ENCODE measurements at places on chromosomes 11 and 22.

GRCh38 chr11:119637481-119637880 is 91.5 kb downstream of the NECTIN1 start:
- no peak for DNase-seq

GRCh38 chr11:133975488-133975849 is 18.7 kb upstream of the IGSF9B start:
- no peak for DNase-seq

GRCh38 chr11:8917157-8917825 is 6.3 kb downstream of the AKIP1 start:
- no peak for DNase-seq

DNA sequence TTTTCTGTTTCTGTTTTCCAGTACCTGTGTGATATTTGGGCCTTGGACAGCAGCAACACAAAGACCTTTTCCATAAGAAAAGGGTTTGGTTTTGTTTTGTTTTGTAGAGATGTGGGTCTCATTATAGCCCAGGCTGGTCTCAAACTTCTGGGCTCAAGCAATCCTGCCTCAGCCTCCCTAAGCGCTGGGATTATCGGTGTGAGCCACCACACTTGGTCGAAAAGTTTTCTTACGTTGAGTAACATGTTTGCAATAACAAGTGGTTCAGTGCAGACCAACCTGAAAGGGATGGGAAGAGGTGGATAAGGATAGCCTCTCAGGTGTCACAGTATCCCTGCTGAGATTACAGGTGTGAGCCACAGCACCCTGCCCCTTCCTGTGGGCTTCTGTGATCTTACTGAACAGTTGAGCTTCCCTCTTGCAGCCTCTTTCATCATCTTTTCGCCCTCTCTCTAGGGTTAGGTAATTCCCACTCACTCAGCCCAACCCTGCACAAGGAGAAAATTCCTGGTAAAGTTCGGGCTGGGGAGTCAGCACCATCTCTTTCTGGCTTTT is 3.5 kb upstream of the MRPL48 start:
- no peak for DNase-seq

DNA sequence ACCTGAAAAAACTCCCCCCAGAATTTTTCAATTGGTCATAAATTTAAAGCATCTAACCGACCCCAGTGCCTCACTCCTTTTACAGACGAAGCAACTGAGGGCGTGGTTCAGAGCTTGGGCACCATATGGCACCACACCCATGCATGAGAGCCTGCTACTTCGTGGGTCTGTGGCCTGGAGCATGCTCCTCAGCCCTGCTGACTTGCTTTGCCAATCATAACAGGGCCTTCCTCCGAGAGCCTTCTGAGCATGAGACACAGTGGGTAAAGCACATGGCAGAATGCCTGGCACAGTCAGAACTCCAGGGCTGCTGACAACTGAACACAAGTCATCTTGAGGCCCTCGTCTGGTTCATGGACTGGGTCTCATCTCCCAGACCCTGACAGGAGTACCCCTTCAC is 33.3 kb downstream of the HIRA start:
- no peak for DNase-seq

- no peak for DNase-seq
Observed at GRCh38 chr11:60947700-60948099, 4.3 kb downstream of the SLC15A3 start.

- no peak for DNase-seq
Observed at GRCh38 chr11:538431-539051, 1.2 kb downstream of the LRRC56 start.

GRCh38 chr22:45775569-45776312 is 104.1 kb downstream of the ATXN10 start:
- no peak for DNase-seq

DNA sequence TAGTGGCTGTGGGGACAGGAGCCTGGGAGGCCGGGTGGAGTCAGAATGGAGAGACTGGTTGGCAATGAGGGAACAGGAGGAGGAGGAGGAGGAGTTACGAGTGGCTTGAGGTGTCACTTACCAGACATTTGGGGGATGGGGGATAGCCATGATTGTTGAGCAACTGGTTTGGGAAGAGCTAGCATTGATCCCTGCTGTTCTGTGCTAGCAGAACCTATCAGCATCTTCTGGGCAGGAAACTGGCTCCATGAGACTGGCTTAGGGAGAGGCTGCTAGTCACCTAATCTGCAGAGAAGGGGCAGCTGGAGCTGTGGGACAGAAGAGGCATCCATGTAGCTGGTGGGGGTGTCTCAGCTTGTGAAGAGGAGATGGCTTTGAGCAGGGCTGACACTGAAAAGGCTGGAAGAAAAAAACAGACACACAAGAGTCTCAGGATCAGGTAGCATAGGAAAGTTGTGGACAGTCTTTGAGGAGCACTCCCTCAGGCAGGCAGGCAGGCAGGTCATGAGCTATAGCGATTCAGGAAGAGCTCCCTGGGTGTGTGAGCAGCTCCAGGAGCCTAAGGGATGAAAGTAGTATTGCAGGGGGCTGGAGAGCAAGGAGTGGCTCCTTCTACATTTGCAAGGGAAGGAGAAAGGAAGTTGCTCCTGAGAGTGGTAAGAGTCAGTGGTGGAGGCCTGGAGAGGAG is 22.3 kb downstream of the PIK3IP1 start:
- DNase-seq = no peak

DNA sequence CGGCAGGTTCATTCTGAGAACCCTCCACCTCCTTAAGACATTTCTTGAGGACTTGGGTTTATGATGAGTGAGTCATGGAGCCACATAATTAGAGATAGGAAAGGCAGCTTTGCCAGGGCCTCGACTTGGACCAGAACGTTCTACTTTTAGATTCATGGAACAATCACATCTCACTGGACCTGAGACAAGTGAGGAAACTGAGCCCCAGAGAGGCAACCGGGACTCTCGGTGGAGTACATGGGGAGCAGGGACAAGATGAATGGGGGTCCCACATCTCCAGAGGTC is 59.5 kb downstream of the LINC01488 start:
- DNase-seq = no peak

GRCh38 chr11:35211952-35212351 is 73.0 kb downstream of the CD44 start:
- DNase-seq = peak; percentile 98

DNA sequence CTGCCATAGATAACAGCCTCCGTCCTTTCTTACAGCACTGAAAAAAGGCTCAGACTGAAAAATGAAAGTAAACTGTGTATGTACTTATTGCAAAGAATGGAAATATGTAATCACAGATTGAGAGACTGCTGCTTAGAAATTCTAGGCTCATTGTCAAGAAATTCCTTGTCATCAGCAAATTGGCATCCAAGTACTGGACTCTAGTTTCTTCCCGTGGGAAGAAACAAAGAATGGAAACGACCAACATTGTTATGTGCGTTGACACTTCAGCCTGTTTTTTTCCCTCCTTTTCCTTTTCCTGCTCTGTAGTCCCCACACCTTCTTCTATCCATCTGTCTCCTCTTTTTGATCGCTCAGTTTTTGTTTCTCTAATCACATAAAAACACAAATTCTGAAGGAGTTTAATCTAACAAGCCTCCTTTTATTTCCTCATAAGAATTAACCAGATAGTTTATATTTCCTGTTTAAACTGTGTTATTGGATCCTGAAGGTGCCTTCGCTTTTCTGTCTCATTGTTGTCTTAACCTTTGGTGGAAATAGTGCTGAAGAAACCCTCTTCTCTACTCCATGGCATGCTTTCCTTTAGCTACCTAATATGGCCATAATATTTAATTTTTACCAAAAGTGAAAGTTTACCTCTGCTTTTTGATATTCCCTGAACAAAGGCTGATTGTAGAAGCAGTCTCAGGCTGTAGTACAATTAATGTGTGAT is 20.0 kb upstream of the CASP12 start:
- no peak for DNase-seq

DNA sequence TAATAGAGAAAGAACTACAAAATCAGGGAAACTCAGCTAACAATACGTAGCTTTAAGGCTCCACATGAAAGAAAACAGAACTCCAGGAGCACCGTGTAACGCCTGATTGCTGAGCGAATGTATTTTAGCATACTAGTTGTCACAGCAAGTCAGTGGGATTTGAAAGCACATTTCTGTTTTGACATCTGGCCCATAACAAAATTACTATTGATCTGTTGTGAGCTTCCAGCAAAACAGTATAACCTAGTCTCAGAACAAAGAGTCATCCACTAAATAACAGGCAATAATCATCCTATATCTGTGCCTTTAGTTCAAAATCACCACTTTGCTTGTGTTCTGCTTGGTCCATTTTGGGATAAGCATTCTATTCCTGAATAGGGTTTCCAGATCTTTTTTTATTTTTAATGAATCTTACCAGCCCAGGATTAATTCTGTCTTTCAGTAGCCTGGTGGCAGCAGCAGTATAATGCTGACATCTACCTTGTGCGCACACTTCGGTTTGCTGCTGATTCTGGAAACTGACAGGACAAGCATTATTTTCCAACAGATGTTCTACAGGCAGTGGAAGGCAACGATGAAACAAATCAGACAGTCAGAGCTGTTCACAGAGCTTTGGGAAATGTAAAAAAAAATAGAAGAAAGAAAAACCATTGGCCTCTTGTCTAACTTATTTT is 66.2 kb downstream of the CADM1 start:
- no peak for DNase-seq

GRCh38 chr11:61134801-61135257 is 26.4 kb downstream of the VPS37C start:
- DNase-seq = no peak

DNA sequence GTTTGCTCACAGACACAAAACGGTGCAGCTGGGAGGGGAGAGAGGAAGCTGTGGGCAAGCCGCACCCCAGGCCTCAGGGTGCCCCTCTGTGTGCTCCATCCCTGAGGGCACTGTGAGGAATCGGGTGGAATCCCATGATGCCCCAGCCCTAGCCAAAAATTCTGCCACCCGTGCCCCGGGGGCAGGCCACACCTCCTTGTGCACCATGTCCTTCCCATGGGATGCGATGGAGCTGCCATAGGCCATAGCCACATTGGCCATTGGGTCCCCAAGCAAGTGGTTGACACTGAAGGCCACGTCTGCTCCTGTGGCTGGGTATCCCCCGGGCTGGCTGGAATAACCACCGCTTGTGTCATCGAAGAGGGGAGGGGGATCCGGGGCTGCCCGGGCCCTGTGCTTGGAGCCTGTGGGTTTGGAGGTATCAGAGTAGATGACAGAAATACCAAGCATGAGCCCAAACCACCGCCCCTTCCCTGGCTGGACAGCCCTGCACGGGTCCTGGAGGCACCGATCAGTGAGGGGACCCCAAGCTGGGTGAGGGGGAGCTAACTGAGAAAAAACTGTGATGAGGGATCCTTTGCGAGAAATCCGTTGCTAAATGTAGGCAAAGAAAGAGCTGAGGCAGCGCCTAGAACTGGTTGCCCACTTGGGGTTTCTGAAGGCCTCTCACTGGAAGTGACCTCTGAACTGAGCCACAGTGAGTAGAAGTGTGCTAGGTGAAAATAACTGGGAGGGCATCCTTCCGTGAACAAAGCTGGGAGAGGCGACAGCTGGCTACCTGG is 863 bp downstream of the YIF1A start:
- DNase-seq = no peak

DNA sequence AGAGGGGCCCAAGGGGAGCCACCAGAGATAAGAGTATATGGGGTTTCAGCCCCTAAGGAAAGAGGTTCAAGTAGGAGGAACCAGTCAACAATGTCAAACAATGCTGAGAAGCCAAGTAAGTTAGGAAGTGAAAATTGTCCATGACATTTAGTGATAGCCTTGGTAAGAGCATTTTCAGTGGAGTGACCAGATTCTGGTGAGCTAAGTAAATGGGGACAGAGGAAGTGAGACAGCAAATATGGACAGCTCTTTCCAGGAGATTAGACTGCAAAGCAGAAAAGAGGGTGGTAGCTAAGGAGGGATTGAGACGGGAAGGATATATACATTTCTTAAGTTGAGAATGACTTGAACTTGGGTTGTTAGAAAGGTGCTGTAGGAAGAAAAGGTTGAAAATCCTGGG is 22.9 kb downstream of the POLD3 start:
- peak; percentile 42 for DNase-seq

DNA sequence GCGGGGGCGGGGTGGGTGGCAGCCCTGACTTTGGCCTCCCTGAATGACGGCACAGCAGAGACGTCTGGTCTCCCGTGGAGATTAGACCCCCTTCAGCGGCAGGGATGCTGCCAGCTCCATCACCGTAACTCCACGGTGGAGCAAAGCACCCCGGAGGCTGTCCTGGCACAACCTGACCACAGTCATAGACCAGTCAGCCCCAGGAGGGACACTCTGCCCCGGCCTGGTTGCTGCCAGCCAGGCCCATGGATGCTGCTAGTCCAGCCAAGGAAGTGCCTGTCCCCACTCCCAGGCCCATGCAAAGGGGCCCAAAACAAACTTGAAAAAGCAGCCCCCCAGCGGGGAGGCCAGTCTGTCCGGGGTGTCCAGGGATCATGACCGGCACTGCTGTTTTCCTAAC is 11.5 kb upstream of the ANO1 start:
- no peak for DNase-seq

GRCh38 chr22:29310863-29311339 is 4.5 kb downstream of the GAS2L1 start:
- peak; percentile 98 for DNase-seq

DNA sequence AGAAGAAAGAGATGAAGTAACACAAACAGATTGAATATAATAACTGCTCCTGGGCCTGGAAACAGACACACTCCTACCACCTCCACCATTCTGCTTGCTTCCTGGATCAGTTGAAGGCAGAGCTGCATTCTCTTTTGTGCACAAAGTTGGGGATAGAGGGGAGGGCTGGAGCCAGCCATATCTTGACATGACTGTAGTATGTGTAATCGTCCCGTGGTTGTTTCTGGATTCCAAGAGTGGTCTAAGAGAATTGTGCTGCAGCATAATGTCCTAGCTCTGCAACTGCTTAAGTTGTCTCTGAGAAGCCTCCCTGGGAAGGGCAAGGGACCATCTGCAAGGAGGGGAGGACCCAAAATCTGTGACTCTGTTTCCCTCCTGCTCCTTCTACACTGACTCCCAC is 3.2 kb downstream of the CRY2 start:
- no peak for DNase-seq

GRCh38 chr11:84501750-84502149 is 1125.4 kb downstream of the DLG2 start:
- no peak for DNase-seq

GRCh38 chr11:64207256-64208085 is 950 bp downstream of the FERMT3 start:
- DNase-seq = peak; percentile 95

- DNase-seq = peak; percentile 39
Observed at GRCh38 chr11:2194877-2195755, 23.5 kb upstream of the TH start.

GRCh38 chr22:42745118-42745517 is 24.4 kb upstream of the A4GALT start:
- DNase-seq = no peak

DNA sequence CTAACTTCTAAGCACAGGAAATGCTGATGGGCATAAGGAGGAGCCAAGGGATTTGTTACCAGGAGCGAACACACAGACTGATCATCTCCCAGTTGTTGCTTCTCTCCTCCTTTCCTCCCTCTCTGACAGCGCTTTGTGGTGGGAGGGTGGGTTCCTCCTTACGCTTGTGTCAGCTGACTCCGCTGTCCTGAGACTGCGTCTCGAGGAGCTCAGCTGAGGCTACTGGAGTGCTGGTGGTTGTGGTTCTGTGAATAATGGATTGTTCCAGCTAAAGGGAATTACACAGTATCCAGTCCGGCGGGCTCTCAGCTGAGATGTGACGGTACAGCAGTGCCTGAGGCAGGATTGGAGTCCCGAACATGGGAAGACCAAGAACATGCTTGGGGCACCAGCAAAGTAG is 113.4 kb downstream of the CTNND1 start:
- DNase-seq = no peak

GRCh38 chr22:36160499-36160942 is at the start of gene APOL3:
TSS of gene APOL3 (minus strand) at chr22:36160755. CDS start at chr22:36149055, 11,700 bp downstream.
- DNase-seq = peak; percentile 24

GRCh38 chr11:85589373-85589772 is 37.8 kb downstream of the DLG2 start:
- no peak for DNase-seq

GRCh38 chr22:49958366-49958921 is 2.1 kb upstream of the PIM3 start:
- no peak for DNase-seq

Data from inflammatory macrophage (primary cell).